ENCODE measurements at places on chromosomes 16 and 17.

DNA sequence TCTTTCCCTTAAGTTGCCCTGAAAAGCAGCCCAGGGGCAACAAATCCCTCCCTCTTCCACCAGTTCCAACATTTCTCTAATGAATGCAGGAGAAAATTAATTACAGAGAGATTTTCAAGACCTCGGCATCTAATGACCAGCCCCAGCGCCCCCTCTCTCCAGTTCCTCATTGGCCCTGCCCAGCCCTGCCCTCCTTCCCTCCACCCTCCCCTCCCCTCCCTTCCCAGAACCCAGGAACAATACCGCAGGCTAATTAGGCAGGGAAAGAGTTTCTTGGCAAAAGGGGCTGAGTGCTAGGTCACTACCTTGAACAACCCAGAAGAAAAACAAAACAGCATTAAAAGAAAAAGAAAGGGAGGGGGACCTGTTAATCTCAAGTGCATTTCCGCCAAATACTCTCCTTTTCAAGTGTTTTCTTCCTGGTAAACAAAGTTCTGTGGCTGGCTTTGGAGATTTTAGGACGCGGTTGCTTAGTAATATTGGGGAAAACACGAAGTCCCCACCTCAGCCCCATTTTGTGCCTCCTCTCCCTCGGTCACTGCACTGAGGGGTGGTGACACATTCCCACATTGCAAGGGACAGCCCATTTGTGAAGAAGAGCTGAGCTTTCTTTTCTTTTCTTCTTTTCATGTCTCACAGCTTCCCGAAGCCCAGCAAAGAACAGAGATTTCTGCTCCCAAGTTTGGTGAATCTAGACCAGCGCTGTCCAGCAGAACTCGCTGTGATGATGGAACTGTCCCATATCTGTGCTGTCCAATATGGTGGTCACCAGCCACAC lies 215.4 kb downstream of the SOX9 start:
- DNase-seq = peak; percentile 87

DNA sequence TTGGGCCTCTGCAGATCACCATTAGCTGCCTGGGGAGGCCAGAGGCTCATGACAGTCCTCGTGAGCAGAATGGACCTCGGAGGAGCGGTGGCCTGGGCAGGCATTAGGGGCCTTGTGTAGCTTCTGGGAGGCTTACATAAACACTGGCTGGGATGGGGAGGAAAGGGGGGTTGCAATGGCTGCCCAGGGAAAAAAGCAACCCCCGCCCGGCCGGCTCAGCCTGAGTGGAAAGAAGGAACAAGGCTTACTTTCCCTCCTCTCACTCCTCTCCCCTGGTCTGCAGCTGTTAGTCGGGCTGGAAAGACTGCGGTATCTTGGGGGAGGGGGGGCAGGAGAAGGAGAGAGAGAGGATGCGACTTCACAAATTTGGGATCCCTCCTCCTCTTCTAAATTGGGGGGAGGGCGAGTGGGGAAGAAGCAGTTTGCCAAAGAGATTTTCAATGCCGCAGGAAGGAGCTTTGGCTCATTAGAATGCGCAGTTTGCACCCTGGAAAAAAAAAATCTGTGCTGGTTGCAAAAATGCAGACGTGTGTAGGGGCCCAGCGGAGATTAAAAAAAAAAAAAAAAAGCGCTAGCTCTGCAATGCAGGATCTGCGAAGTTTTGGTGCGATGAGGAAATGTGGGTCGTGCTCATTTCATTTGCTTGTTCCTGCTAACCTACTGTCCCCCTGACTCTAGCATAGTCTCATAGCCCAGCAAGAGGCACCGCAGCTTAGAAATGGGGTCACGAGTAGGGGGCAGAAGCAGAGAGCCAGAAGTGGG lies 6.6 kb upstream of the NR1D1 start:
- no peak for DNase-seq

GRCh38 chr16:12758031-12758669 lies 45.5 kb downstream of the CPPED1 start:
- DNase-seq = peak; percentile 40

DNA sequence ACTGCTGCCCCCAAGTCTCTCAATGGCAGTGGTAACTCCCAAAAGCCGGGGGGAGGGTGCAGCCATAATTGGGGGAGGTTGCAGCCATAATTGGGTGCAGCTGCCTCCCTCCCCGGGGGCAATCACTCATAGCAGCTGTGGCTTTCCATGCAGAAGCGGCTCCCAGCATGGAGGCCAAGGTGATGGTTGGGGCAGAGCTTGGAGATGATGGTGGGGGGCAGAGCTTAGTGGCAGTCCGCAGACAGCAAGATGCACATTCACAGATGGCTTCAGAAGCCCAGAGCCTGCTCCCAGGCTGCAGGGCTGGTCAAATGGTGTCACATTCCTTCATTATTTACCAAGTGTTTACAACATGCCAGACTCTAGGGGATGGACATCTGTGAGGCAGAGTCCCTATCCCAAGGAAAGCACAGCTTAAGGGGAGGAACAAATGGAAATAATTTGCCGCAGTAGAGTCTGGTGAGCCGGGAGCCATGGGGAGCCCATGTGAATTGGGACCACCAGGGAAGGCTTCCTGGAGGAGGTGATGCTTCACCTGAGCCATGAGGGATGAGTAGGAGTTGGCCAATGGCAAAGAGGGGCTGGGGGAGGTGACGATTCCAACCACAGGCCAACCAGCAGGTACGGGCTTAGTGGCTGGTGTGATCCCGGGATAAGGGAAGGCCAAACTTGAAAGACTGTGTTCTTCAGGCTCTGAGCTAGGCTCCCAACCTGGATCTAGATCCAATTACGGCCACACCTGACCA lies 8.1 kb downstream of the DOC2B start:
- DNase-seq = no peak

DNA sequence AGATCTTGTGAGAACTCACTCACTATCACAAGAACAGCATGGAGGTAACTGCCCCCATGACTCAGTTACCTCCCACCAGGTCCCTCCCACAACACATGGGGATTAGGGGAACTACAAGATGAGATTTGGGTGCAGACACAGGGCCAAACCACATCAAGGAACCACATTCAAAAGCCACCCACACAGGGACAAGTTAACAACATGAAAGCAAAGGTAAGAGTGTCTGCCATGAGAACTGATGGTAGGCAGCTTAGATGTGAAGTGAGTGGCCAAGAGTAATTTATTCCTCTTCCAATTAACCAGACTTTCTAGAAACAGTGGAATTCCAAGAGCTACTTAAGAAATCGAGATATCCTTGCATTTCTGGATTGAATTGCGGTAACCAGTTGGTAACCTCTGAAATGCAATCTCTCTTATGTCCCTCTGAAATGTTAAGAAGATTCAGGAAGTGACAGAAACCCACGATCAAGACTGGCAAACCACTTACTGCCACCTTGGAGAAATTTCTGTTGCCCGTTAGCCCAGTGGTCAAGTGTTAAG lies 167.4 kb upstream of the CACNG5 start:
- no peak for DNase-seq

DNA sequence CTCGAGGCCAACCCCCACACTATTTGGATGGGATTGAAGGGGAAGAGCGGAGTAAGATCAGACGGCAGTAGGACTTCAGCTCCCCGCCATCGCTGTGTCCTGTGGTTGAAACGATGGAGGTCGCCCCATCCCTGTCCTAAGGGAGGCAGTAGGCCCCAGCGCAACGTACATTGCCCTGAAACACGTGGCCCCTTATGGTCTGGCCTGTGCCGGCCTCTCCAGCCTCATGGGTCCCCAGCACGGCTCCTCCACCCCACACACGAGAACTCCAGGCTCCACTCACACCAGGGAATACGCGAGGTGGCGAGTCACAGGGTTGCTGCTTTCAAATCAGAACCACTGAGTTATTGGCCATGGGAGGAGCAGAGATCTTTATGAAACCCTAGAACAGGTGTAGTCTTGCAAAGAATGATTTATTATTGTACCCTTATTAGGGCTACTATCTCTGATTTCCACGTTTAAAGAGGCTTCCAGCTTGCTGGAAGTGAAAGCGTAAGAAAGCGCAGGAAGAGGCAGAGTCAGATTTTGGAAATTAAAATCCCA lies 669 bp upstream of the DCTPP1 start:
- no peak for DNase-seq

All from NCI-H69 (cell line).